ENCODE measurements at places on chromosomes 13 and 19.

- no peak for DNase-seq
Observed at GRCh38 chr13:112346899-112347229, 29.3 kb upstream of the SPACA7 start.

DNA sequence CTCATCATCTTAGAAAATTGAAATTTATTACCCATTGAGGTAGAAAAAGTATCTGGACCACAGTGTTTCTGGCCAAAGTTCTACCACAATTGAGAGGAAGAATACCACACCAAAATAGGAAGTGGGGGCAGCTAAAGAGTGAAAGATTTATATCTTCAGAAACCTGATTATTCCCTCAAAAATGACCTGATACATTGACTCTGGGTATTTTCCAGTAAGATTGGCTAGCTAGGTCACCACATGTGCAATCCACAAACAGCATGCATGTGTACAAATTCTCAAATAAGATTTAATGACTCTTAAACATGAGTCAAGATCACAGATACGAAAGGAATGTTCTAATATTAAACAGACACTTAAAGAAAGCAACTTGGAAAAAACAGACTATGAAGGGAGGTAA, 1516.2 kb upstream of the PCDH20 start:
- DNase-seq, result no peak

DNA sequence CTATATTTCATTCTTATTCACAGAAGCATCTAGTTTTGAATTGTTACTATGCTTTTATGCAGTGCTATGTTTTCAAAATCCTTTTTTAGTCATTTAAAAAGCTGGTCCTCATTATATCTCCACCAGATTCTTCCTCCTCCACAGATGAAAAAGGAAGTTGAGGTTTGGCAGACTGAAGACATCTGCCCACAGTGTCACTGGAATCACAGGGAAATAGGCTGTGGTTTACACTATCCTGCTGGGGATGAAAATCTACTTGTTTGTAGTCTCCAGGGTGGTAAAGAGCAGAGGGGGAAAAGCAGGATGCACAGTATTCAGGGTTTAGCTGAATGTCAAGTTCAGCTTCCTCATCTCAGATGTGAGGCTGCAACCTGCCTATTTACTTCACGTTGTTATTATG, 351.2 kb downstream of the DNAJC15 start:
- DNase-seq, result no peak

DNA sequence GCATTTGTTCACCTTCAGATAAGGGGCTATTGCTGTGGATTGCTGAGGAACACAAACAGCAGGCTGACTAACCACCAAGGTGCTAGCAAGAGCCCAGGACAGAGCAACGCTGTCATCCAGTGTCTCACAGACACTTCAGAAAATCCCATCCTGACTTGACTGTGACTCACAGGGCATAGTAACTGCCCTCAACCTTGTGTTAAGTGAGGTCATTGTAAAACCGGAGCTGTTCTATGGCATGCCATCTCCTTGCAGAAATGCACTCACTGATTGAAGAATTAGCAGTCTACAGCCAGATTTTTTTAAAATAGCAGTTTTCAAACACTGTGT, 51.1 kb downstream of the TNFRSF19 start:
- no peak for DNase-seq

GRCh38 chr13:107864543-107865317, 350.6 kb downstream of the LIG4 start:
- no peak for DNase-seq

- no peak for DNase-seq
Observed at GRCh38 chr13:101945435-101945834, 456.4 kb downstream of the FGF14 start.

All from stimulated activated naive CD4-positive, alpha-beta T cell treated with Interleukin-2 at 50 U/mL for 16 hours (primary cell).